ENCODE measurements at places on chromosomes 6 and 20.

- no peak for DNase-seq
Observed at GRCh38 chr6:73051147-73051546, 174.1 kb downstream of the KHDC1L start.

GRCh38 chr20:53312957-53313356, 280.7 kb downstream of the ZNF217 start:
- DNase-seq: no peak

DNA sequence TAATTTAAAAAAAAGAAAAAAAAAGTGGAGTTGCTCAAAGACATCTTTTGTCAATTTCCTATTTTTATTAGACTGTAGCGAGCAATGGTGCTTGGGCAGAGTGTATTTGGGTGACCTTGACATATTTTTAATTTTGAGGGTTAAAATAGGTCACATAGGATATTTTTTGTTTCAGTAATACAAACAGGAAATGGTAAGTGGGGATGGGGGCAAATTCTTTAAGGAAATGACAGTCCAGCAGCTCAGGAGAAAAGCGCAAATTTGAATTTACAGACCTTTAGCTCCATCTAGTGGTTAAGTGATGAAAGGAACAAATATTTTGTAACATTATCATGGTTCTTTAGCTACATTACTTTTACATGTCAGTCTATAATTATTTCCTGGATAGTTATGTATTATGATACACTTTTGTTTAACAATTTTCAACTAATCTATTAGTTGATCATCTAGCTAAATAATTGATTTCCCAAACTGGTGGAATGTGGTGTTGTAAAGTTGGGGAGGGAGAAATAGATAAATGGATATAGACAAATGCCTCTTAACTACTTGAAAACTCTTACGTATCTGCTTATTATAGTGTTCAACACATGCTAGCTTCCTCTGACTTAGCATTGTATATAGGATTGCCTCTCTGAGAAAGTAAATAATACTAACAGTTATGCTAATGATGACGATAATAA, 10.0 kb downstream of the CITED2 start:
- DNase-seq: peak; percentile 31

DNA sequence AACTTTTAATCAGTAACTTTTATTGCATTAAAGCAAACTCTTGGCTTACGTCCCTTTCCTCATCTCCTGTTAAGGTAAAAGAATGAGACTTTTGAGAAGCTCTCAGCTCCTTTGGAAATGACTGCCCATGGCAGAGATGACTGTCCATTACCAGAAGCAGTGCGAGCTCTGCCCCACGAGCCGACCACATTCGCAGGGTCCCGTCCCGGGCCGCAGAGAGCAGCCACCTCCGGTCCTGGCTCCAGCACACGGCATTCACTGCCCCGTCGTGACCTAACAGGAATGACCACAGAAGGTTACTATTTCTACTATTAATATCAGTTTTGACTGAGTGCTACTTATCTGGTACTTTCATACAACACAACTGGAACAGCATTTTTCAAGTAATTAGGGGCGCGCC, 63.4 kb downstream of the WDR27 start:
- no peak for DNase-seq

- DNase-seq: no peak
Observed at GRCh38 chr20:22402550-22402949, 181.8 kb downstream of the FOXA2 start.

DNA sequence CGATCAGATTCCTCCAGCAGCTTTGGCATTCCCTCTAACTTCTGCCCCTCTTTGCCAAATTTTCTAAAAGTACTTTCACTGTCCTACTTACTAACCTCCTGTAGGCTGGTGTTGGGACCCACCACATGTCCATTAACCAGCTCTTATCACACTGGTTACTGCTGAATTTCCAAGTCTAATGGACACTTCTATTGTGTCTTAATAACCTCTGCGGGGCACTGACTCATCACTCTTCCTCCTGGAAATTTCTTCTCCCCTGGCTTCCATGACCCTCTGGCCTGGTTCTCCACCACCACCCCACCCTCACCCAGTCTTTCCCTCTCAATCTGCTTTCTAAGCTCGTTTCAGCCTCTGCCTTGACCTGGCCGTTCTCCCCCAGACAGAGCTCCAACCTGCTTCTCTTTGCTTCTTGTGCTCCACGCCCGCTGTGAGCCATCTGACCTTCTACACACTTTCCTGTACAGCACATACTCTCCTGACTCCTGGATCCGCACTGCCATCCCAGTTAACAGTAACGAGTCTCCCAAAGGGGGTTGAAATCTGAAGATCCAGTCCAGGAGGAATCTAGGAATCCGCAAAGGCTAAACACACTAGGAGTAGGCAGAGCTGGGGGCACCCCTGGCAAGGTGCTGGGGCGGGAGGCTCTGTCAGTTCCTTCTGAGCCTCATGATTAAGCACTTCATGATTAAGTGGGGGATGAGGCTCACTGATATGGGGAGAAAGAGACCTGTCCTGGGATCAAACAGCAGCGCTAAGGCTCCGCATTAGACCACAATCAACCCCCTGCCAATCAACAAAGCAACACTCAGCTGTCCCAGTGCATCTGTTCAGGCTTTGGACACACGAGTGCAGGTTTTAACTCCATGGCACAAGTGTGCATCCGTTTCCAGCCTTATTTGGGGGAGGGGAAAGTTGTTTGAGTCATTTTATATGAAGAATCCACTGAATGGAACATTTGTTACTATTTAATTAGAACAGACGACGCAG, 146.3 kb downstream of the LY86 start:
- DNase-seq: no peak

- no peak for DNase-seq
Observed at GRCh38 chr20:4881006-4881730, 120.1 kb downstream of the SLC23A2 start.

GRCh38 chr6:30614843-30615218, 2.2 kb downstream of the PPP1R10 start:
- peak; percentile 98 for DNase-seq

Measured in astrocyte of the cerebellum (primary cell).